ENCODE measurements at places on chromosomes 6 and 20.

DNA sequence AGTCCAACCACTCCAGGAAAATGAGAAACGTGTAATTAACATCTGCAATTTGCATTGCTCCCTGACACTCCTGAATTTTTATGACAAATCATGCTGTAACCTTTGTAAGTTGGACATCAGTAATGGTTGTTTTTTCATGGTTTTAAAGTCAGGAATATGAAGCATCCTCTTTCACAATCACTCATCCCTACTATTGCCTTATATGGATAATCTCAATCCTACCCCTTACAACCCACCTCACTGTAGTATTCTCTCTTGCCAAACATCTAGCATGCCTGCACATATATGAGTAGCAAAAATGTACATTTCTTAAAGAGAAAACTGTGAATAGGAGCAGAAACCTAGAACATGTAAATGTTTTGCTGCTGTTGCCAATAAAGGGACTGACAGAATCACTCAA lies 729.5 kb downstream of the KIF16B start:
- no peak for DNase-seq

DNA sequence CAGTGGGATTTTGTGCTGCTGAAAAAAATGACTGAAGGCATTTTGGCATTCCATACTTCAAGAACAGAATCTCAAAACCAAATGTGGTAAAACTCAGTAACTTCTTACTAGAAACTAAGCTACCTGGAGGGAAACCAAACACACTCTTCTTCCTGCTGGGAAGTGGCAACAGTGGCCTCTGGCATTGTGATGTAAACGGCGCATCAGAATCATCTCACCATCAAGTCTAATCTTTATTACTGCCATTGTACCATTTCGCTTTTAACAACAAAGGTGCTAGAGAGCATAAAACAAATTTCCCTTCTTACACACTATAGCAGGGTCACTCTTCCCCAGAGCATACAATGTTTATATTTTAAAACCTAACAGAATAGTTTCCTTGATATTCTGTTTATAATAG lies 101.6 kb upstream of the CEP162 start:
- no peak for DNase-seq

GRCh38 chr6:45681860-45682511 lies 304.3 kb upstream of the SUPT3H start:
- DNase-seq, result no peak

- DNase-seq, result no peak
Measured at GRCh38 chr6:111750753-111751673, 122.2 kb downstream of the FYN start.

GRCh38 chr20:10260316-10260715 lies 41.7 kb downstream of the SNAP25 start:
- DNase-seq, result no peak

DNA sequence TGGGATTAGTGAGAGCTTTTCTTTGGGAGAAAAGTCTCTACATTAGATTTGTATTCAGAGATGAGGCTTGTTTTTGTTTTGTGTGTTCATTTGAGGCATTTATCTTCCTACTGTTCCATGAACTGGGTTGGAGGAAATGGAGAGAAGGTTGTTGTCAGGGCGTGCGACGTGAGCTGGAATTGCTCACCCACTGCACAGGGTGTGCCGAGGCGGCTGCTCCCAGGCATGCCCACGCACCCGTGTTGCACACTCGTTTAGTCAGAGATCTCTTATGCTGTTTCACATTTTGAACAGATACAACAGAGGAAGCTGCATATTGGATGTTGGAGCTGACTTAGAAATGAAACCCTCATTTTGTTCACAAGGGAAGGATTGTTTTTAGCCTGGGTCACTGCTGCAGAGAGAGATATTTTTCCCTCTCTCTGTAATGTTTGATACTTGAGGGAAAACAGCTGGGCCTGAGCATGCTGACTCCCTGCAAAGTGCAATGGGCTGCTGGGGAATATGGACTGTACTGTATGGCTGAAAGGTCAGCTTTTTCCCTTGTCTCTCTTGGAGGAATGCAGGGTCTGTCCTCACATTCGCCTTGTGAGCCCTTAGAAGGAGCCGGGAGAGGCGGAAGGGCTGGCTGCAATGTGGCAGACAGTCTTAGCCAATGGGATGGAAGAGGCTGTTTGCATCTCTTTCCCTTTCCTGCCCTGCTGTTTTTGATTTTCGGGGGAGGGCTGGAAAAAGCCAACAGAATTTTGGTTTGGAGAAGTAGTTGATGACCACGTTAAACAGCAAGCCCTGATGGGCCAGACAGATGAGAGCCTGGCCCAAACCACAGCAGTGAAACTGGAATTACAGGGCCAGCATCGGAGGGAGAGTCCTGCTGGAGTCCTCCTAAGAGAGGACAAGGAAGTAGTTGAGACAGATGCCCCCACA lies 170.8 kb downstream of the SASH1 start:
- DNase-seq, result no peak

- no peak for DNase-seq
Measured at GRCh38 chr6:163962627-163963117, 548.2 kb downstream of the QKI start.

DNA sequence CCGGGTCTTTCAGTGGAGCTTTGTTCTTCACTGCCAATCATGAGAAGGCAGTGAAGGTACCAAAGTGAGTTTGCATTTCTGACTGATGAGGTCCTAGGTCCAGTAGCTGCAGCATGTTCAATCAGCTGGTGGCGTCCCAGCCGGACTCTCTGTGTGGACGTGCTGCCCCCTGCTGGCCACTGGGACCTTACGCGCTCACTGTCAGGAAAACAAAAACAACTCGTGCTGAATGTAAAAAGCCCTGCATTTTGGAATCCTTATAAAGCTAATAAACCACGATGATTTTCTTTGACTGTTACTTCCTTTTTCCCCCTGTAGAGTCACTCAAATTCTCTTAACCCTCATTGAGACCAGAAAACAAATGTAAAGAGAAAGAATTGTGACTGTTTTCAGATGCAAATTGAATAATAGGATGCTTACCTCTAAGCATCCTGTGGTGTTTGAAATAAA lies 4.9 kb upstream of the CD24 start:
- peak; percentile 68 for DNase-seq

DNA sequence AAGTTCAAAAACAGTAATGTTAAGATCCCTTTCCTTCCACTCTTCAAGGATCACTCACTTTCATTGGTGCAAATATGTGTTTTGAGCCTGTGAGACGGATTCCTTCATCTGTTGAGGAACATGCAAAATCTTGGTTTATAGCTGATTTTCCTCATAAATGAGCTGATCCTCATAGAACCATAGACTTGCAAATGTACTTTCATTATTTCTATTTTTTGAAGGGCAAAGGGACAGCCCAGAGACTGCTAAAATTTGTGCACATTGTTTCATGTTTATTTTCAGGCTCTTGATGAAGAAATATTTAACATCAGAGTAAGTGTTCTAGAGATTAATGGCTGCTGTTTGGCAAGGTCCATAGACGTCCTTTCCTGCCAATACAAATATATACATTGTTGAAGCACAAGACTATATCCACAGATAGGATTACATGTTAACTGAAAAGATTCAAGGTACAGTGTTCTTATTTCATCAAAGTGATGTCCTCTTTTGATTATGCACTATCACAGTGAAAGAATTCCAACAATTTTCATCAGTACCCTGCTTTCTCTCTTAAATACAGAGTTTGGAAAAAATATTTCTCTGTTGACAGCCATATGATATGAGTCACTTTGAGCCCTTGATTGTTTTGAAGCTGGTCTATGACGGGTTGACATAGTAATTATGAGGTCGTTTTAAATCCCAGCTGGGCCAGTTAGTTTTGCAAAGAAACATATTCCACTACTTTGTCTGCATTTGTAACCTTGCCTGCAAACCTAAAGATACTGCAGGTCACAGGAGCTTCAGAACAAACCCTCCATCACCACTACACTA lies 95.7 kb downstream of the FILIP1 start:
- DNase-seq, result no peak

GRCh38 chr20:21968486-21968885 lies 263.0 kb downstream of the PAX1 start:
- no peak for DNase-seq

DNA sequence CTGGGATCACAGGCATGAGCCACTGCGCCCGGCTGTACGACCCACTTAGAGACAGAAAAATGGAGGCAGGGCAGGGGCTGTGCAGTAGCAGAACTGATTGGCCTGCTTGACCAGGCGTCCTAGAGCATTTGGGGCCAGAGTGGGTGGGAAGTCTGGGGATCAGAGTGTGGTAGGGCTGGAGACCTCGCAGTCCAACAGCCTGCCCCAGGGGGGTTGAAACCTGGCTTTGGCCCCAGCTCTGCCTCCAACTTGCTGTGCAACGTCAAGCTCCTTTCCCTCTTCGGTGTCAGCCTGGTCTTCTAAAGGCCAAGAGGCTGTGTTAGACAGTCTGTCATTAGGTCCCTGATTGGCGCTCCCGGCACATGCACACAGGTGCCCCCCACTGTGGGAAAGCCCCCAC lies 15.3 kb upstream of the SPDEF start:
- DNase-seq, result no peak

DNA sequence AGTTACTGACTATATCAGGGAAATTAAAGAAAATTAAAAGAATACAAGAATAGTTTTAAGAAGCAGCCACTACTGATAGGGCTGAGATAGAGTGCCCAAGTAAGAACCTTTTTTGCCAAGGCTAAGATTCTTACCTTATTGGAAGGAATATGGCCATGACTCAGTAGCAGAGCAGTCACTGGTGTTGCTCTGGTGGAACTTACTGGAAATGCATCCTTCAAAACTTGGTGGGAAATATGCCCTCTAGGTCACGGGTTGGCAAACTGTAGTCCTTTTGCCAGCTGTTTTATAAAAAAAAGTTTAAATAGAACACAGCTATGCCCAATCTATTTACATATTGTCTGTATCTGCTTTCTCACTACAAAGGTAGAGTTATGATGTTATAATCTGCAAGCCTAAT lies 6.0 kb downstream of the HSF2 start:
- no peak for DNase-seq

DNA sequence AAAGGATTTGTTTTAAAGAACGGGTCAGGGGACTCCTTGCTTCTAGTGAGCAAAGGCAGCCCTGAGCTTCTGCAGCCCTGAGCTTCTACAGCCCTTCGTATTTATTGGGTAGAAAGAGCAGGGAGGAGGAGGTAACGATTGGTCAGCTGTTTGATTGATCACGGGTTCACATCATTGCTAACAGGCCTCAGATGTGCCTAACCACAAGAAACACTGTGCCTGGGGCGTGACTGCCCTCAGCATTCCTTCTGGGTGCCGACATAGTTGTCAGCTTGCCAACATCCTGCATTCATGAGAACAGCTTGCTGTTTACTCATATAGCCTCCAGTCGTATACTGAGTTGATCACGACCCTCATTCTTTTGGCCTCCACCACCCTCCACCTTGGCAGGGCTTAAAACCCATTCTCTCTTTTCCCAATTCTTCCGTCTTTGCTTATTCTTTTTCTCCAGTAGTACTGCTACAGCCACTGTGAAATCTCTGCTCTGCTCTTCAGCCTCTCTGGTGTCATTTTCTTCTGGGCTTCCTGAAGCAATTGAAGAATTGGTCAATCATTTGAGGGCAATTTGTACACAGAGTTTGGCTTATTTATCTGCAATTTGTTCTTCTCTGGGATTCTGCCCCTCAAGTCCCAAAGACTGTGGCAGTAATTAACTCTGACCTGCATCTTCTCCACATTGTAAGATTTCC lies 25.4 kb upstream of the NOP56 start:
- DNase-seq, result no peak

DNA sequence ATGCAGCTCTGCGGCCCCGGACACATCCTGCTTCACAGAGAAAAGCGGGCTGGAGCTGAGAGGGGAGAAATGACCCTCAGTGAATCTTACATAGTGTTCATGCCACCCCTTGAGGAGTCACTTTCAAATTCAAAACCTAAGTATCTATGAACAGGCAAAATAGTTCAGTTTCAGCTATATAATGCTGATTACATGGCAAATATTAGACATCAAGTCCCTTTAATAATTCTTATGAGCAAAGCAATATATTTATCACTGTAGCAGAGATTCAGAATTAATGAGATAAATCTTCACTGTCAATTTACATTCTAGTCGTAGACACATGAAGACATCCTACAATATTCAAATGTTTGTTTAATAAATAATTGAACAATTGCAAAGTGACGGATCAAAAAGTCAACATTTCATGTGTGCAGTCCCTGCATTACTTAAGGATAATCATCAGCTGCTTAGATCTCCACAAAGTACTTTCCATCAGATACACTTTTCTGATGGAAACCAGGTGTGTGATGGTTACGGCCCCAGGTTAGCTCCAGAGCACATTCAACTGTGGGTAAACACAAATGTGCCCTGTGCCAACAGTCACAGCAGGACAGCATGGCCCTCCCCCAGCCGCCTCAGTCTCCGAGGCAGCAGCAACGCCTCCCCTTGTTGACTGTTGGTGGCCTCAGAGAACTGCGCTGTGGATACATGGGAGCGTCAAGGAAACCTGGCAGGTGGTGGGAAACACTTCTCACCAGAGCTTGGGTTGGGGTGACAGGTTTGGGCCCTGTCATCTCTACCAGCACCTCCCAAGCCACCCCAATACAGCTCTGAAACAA lies 787 bp upstream of the PRR18 start:
- DNase-seq, result no peak

DNA sequence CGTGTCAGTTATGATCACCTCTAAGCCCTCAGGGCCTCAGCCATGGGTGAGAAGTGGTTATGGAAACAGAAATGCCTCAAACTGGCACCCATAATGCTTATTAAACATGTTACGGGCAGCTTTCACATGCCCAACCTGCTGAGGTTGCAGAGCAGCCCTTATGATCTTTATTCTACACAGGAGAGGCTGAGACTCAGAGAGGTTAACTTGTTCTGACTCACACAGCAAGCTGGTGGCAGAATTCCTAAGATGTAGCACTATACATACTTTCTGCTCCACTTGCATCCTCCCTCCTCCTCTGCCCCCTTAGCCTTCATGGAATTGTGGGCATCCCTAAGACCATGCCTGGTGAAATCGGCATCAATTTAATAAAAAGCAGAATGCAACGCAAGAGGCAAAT lies 34.7 kb upstream of the IGF2R start:
- no peak for DNase-seq

DNA sequence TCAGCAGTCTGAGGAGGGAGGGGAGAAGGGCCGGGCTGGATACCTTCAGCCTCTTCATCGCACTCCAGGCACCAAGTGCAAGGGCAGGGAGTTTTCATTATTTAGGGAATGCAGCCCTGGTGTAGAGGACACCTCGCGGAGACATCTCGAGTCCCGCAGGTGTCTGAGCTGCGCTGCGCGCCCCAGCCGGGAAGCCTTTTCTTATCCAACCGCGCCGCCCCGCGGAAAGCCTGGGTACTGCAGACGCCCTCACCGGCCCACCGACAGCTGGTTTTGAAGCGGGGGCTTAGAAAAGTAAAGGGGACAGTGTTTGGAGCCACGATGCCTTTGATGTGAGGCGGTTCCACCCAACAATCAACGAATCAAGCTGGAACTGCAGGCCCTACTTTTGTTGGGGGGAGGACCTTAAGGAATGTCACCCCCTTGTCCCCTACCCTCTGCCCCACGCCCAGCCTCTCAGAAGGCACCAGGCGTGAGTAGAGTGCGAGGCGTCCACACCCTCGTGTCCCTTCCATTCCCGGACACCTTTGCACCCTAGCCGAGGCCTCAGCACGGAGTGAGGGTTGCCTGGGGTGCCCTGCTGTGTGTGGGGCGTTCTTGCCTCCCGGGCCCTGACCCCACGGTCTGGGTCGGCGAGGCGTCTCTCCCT lies 8.6 kb downstream of the NKX2-2 start:
- DNase-seq, result peak; percentile 88

- no peak for DNase-seq
Measured at GRCh38 chr20:58483470-58483869, 31.7 kb downstream of the APCDD1L start.
